Activated T-cell treated with anti-CD3 and anti-CD28 coated beads, Interleukin-2, amount 50 U/mL, for 48 hours (primary cell): ENCODE measurements at places on chromosomes 3 and 15.

DNA sequence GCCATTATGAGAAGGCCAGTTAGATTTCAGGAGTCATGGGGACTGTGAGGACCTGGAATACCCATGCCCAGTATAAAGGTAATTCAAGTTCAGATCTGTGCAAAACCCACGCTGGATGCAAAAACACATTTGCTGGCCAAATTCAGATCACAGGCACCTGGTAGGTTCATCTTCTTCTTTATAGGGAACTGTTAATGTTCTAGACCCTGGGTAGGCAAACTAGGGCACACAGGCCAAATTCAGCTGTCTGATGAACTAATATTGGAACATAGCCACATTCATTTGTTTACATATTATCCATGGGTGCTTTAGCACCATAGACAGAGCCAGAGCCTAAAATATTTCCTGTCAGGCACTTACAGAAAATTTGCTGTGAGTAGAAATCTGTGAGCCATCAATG, 241.4 kb downstream of the PTPRG start:
- DNase-seq = no peak

DNA sequence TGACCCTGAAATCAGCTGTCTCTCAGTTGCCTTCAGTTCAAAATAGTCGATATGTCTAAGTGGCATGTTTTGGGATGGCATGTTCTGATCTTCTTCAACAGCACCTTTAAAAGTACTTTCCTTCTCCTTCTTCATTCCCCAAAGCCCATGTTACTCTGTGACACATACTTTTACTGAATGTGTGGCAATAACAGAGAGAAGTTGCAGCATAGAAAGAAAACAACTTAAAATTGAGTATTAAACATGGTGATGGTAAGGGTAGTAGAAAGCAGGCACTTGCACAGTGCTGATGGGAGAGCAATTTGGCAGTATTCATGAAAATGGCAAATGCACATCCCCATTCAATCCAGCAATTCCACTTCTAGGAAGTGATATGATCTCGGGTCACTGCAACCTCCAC, 12.3 kb upstream of the ULK4 start:
- DNase-seq = no peak

DNA sequence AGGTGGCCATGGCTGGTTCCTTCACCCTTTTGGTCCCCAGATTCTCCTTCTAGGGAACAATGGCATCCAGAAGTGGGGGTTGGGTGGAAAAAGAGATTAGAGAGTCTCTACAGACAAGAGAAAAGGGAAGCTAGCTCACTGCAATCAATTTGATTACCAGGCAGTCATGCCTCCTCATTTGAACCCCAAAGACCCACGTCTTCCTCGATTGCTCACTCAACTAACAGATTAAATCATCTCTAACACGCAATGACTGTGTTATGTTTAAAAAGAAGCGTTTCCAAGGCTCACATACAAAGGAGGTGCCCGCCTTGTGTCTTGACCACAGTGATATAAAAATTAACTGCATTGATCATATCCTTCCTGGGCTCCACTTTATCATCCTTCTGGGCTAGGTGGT, 57.6 kb downstream of the BHLHE40 start:
- DNase-seq = no peak

DNA sequence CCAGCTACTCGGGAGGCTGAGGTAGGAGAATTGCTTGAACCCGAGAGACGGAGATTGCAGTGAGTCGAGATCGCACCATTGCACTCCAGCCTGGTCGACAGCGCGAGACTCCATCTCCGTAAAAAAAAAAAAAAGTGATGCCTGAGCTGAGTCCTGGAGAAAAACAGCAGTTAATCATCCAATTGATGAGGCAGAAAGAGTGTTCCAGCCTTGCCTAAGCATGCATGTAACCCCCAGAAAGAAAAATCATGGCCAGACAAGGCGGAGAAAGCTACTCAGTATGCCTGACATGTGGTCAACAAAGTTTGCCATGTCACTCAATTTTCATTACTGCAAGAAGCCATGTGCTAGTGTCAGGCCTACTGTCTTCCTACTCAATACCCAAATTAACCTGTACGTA, 593.1 kb upstream of the MDFIC2 start:
- no peak for DNase-seq

GRCh38 chr15:78454992-78455391, 17.0 kb downstream of the IREB2 start:
- no peak for DNase-seq

- DNase-seq = no peak
Observed at GRCh38 chr15:31024979-31025378, 33.6 kb upstream of the MTMR10 start.
